HuH-7 (cell line): ENCODE measurements at places on chromosomes 13 and 19.

- DNase-seq: no peak
Observed at GRCh38 chr19:8131517-8131916, 17.9 kb downstream of the FBN3 start.

DNA sequence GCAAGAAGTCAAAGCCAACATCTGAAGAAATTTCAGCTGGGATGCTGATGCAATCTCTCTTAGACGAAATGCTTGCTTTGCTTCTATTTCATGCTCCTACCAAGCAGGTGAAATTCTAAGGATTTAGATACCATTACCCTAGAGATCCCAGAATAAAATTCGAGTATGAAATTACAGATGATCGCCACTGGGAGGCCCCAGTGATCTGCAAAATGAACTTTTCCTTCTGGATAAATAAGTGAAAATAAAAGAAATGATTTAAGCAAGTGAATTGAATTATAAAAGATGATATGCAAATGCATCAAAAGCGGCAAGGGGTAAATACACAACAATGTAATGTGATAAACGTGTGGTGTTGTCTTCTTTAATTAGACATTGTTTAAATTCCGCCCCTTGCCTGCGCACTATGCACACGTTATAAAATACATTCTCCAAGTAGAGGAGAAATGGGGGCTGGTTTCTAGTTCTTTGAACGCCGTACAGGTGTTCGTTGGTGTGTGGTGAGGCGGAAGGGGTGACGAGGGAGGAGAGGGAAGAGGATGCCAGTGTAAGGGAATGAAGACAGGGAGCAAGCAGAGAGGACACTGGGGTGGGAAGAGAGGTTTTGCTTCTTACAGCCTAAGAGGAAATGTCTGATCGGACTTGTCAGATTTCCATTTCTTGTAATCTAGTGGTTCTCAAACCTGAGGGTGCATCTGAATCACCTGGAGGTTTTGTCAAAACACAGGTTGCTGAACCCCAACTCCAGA, 58.0 kb downstream of the ERCC5 start:
- DNase-seq: no peak

DNA sequence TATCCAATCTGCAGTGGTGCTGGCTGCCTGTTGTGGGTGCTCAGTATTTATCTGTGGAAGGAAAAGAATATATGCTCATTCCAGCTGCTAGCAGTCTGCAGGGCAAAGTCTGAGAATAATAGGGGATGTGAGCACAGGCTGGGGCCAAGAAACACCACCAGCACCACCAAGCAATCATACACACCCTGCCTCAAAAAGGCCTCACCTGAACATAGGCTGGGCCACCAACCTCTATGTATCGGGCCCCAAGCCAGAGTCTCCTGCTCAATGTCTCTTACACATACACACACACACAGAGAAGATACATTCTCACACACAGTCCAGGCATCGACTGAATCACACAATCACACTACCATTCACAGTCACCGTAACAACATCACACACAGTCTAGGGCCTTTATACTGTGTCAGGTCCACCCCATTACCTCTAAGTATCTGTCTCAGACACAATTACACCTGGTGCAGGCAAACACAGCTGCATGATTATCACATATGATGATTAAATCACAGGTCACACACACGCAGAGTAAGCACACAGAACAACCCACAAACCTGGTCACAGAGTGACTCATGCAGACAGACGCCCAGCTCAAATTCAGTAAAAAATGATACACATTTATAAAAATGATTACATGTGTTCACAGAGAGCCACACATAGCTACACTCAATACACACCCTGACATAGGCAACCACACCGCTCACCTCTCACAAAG, 1.3 kb upstream of the ZSCAN22 start:
- no peak for DNase-seq

DNA sequence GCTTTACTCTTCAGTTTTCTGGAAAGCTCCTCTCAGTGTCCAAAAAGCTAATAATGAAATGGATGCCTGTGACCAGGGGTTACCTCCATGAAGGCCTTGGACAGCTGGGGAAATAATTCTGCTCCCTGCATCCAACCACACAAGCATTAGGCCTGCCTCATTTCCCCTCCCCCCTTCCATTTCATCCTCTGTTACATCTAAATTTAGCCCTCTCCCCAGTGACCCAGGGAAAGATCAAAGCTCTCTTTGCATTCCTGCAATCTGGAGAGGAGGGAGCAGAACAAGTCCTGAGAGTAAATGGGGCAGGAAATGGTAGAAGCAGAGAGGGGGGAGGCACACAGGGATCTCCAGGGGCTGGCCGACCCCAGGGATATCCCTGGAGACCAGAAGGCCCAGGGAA, 452.7 kb downstream of the TSHZ3 start:
- no peak for DNase-seq

DNA sequence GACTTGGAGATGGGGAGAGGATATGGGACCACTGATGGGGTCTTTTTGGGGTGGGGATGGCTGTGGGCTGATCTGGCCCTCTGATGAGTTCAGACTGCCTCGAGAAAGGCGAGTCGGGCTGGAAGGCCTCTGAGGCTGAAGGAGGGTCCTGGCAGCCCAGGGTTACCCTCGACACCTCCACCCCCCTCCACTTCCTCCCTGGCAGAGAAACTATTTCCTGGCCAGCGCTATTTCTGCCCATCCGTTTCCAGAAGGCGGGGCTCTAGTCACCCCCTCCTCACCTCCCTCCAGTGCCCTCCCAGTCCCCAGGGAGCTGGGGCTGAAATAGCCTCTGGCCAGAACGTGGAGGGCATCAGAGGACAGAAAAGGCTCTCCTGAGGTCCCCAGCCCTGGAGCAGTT, 9.7 kb downstream of the EXOC3L2 start:
- no peak for DNase-seq

- DNase-seq: peak; percentile 86
Observed at GRCh38 chr19:1942078-1942933, 1.3 kb downstream of the CSNK1G2 start.

DNA sequence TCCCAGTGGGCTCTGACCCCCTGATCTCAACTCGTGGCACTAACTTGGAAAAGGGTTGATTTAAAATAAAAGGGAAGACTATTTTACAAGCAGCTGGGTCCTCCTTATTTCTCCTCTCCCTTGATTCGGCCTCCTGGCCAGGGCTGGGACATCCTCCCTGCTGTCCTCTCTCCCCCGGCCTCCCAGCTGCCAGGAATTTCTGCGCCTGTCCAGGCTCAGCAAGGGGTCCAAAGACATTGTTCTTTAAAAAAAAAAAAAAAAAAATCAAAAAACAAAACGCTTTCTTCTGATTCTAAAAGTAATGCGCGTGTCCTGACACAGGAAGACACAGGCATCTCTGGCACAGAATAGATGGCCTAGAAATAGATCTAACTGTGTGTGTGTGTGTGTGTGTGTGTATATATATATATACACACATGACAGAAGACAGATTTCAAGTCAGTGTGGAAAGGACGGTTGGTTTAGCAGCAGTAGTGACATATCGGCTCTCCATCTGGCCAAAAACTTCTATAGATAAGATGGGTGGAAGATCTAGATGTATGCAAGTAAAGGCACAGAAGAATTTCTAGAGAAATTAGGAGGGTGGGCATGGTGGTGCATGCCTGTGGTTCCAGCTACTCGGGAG, 12.3 kb upstream of the LENG8 start:
- DNase-seq: no peak

- no peak for DNase-seq
Observed at GRCh38 chr13:43203781-43204180, 180.4 kb downstream of the DNAJC15 start.

DNA sequence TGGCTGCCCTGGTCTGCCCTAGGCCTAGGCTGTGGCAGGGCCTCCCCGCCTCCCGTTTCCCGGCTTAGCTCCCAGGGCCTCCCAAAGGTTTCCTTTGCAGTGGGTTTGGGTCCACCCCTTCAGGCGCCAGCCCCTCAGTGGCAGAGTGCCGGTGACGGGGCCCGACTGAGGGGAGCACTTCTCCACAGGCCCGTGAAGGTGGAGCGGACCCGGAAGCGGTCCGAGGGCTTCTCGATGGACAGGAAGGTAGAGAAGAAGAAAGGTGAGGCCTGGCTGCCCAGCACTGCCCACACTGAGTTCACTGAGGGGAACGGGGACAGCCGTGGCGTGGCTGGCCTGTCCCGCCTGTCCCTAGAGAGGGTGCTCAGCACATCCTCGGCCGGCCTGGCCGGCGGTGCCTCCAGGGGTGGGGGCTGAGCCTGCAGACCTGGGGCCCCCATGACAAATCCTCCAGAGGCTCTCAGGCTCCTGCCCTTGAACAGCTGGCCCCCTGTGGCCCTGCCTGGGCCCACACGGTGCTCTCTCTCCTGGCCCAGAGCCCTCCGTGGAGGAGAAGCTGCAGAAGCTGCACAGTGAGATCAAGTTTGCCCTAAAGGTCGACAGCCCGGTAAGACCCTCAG, 20.4 kb downstream of the PLIN4 start:
- DNase-seq: no peak

GRCh38 chr13:103883164-103883563, 816.9 kb upstream of the SLC10A2 start:
- peak; percentile 12 for DNase-seq

DNA sequence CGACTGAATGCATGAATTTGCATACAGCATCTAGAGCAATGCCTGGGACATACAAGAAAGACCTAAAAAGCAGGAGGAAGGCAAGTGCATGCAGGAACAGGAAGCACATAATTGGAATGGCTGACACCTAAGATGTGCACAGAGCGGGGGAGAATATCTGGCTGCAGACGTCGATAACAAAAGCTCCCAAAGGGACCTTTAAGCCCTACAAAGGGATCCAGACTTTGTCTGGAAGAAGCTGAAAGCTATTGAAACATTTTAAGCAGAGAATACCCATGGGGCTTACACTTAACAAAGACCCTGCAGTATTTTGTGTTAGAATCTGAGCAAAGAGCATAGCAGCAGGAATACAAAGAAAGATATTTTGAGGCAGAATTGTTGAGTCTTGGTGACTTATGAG, 107.4 kb upstream of the CLDN10 start:
- DNase-seq: no peak

GRCh38 chr13:24083722-24084421, 76.6 kb upstream of the SPATA13 start:
- DNase-seq: no peak

DNA sequence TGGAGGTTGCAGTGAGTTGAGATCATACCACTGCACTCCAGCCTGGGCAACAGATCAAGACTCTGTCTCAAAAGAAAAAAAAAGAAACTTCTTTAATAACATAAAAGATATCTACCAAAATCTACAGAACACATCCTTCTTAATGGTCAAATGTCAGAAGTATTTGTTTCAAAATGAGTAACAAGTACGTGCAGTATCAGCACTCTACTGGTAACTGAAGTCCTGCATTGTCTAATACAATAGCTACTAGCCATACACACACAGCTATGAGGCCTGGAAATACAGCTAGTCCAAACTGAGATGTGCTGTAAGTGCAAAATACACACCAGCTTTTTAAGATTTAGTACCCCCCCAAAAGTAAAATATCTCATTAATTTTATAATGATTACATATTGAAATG, 88.1 kb downstream of the TSC22D1 start:
- DNase-seq: no peak

GRCh38 chr13:88919970-88920628, 1248.9 kb downstream of the SLITRK5 start:
- DNase-seq: no peak

GRCh38 chr13:76189882-76190519, 553.9 kb downstream of the LMO7 start:
- no peak for DNase-seq

DNA sequence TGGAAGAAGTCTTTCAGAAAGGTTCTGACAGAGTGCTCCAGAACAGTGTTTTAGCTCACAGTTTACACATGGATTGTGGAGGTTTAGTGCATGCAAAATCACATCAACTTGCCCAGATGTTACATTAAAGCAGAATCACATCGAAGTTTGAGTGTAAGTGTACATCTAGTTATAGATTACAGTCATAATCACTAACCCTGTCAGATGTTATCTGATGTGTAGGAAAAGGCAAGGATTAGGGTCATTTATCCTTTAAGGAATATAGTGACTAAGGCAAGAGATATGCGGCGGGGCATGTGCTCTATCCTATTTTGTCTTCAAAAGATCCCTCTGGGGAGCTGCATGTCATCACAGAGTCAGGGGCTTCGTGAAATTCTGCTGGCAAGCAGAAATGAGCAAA, 66.9 kb downstream of the CYSLTR2 start:
- DNase-seq: no peak

DNA sequence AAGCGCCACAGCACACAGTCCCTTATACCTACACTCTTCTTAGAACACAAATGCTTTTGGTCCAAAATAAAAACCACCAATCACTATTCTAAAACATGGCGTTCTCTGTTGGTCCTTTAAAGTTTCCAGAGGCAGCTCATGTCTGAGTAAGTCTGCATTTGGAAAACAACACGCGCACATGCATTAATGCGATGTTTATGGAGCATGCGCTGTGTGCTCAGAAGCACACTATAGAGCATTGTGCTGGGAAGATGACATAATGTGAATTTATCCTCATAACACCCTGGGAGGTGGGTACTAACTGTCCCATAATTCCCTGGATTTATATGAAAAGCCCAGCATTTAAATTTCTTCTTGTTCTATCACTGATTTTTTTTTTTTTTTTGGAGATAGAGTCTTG, 10.7 kb downstream of the ZNF682 start:
- no peak for DNase-seq

- no peak for DNase-seq
Observed at GRCh38 chr19:53041366-53041765, 3.2 kb upstream of the ERVV-2 start.

DNA sequence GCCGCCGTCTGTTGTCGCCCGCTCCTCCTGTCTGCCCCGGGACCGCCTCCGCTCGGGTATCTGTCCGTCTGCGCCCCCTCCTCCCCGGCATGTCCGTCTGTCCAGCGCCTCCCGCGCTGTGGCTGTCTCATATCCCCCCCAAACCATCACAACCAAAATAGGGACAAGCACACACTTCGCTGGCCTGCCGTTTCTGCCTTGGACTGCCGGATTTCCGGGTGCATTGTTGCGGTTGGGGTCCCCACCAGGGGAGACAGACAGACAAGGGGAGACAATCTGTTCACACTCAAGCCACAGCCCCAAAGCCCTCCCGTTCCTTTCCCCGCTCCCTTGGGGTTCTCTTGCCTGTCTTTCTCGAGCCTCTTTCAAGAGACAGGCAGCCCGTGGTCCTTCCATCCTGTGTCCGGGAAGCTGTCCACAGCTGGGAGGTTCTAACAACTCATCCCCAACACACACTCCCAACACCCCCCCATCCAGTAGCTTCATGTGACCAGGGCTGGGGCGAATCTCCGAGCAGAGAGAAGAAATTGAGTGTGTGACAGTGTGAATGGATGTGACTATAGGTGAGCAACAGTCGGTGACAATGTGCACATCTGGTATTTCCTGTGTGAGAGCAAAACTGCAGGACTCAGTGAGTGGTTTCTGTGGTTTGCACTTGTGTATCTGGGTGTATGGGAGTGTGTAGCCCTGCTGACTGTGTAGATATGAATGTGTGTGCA, 16.5 kb upstream of the FOSB start:
- no peak for DNase-seq
